T-cell (primary cell): ENCODE measurements at places on chromosomes 2 and 18. TPM values are rescaled to one million over a fixed set of nuclear protein-coding genes. Genes with fewer than 3 reads are reported as not detected.

GRCh38 chr2:128685841-128686496 is 367.3 kb upstream of the HS6ST1 start:
- H3K4me1 ChIP-seq, result peaks cover 3% of the 10 kb centered on the region
- peaks cover 7% of the 10 kb centered on the region for H3K27me3 ChIP-seq
- DNase-seq, result no peak
- H3K36me3 ChIP-seq, result no peaks in the 10 kb centered on the region

GRCh38 chr2:28411956-28412609 is 19.4 kb downstream of the FOSL2 start:
- H3K36me3 ChIP-seq, result no peaks in the 10 kb centered on the region
- H3K4me3 ChIP-seq, result no peak overlapping the region
- H3K4me1 ChIP-seq, result peaks cover 68% of the 10 kb centered on the region
- H3K27me3 ChIP-seq, result no peaks in the 10 kb centered on the region

- no peaks in the 10 kb centered on the region for H3K4me1 ChIP-seq
- no peak overlapping the region for H3K27ac ChIP-seq
- no peaks in the 10 kb centered on the region for H3K36me3 ChIP-seq
- H3K4me3 ChIP-seq, result no peak overlapping the region
Measured at GRCh38 chr2:39796134-39796533, 17.1 kb upstream of the THUMPD2 start.

DNA sequence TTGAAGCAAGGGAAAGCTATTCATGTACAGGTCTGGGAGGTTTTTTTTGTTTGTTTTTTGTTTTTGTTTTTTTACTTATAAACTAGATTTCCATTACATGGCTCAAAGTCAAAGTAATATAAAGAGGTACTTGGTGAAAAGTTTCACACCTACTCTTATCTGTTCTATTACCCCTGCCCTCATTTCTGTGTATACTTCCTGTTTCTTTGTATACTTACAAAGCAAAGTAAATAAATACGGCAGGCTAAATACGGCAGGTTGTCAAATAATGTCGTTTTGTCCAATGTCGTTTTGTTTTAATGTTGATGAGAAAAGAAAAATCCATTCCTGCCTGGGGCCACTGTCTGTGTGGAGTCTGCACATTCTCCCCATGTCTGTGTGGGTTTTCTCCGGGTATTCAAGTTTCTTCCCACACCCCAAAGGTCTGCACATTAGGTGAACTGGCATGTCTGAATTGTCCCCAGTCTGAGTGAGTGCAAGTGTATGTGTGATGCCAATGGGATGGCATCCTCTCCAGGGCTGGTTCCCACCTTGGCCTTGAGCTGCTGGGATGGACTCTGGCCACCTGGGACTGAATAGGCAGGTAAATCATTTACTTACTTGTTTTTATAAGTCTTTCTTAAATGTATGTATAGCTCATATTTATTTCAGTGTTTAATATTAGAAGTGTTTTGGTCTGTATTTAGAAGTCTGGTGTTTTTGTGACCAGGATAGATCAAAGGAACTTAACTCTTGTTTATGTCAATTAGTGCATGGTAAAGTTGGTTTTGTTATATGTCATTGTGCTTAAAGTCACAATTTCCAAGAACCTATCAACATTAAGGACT is 13.4 kb downstream of the STAMBP start:
- no peaks in the 10 kb centered on the region for H3K27me3 ChIP-seq
- no peak overlapping the region for H3K27ac ChIP-seq
- H3K4me1 ChIP-seq, result no peaks in the 10 kb centered on the region
- peaks cover 48% of the 10 kb centered on the region for H3K36me3 ChIP-seq
- no peak for DNase-seq

GRCh38 chr18:63071701-63072141 is 247.8 kb downstream of the BCL2 start:
- H3K4me1 ChIP-seq, result peaks cover 4% of the 10 kb centered on the region
- no peaks in the 10 kb centered on the region for H3K27me3 ChIP-seq
- DNase-seq, result no peak
- H3K36me3 ChIP-seq, result no peaks in the 10 kb centered on the region
- H3K4me3 ChIP-seq, result no peak overlapping the region

GRCh38 chr2:145156199-145156598 is 636.3 kb upstream of the ZEB2 start:
- no peak overlapping the region for H3K4me3 ChIP-seq
- H3K4me1 ChIP-seq, result no peaks in the 10 kb centered on the region
- no peak for DNase-seq
- no peak overlapping the region for H3K27ac ChIP-seq
- H3K36me3 ChIP-seq, result no peaks in the 10 kb centered on the region
- H3K27me3 ChIP-seq, result no peaks in the 10 kb centered on the region

DNA sequence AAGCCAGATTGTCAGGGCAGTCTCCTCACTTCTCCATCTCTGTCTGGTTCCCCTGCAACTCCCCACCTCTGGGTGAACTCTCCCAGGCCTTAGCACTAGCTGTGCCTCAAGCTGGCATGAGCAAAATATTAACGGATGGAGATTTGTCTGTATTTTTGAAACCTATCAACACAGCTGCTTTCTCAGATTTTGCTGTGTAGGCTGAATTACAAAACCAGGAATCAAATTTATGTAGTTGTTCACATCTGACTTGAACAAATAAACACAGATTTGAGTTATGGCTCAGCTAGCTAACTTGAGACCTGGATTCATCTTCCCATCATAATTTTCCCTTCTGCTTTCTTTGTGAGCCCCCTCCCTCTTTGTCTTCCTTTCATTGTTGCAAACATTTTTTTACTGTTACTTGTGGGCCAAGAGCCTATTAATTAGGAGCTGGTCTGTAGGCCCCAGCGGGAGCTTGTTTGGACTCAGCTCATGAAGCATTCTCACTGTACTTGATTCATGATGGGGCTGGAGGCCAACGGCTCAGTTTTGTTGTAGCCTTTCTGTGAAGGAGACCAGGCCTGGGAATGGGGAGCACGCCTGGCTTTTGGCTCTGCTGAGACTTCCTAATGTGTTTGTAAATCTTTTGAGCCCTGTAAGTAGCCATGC is 164.1 kb upstream of the GATA6 start:
- H3K36me3 ChIP-seq, result no peaks in the 10 kb centered on the region
- no peak for DNase-seq
- no peaks in the 10 kb centered on the region for H3K27me3 ChIP-seq
- no peaks in the 10 kb centered on the region for H3K4me1 ChIP-seq

GRCh38 chr18:45384137-45384961 is 230.9 kb upstream of the SLC14A2 start:
- H3K27ac ChIP-seq, result no peak overlapping the region
- DNase-seq, result peak; percentile 2
- peaks cover 18% of the 10 kb centered on the region for H3K27me3 ChIP-seq
- H3K36me3 ChIP-seq, result no peaks in the 10 kb centered on the region

GRCh38 chr2:41663056-41663455 is 384.8 kb upstream of the PKDCC start:
- no peak overlapping the region for H3K4me3 ChIP-seq
- no peaks in the 10 kb centered on the region for H3K27me3 ChIP-seq
- DNase-seq, result no peak
- H3K36me3 ChIP-seq, result no peaks in the 10 kb centered on the region
- H3K27ac ChIP-seq, result no peak overlapping the region

DNA sequence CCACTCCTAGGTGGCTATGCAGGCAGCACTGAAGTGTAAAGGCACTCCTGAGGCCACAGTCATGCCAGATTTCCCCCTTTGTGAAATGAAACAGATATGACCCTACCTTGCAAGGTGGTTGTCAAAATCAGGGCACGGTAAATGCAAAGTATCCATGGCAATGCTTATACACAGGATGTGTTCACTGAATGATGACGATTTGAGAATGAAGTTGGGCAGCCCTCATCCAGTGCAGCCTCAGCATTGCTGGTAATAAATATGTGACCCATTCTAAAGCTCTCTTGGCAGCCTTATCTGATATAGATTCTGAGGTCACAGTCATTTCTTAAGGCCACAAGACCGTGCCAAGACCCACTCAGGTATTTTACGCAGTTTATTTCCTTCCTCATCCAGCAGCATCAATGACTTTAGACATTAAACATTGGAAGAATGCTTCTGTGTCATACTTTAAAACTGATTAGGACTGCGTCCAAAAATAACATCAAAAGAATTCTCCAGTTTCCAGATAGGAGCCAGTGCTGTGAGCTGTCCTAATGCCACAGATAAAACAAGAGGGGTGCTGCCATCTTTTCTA is 125.5 kb upstream of the SERTAD2 start:
- H3K27ac ChIP-seq, result no peak overlapping the region
- no peak overlapping the region for H3K4me3 ChIP-seq
- H3K4me1 ChIP-seq, result no peaks in the 10 kb centered on the region
- H3K36me3 ChIP-seq, result no peaks in the 10 kb centered on the region

DNA sequence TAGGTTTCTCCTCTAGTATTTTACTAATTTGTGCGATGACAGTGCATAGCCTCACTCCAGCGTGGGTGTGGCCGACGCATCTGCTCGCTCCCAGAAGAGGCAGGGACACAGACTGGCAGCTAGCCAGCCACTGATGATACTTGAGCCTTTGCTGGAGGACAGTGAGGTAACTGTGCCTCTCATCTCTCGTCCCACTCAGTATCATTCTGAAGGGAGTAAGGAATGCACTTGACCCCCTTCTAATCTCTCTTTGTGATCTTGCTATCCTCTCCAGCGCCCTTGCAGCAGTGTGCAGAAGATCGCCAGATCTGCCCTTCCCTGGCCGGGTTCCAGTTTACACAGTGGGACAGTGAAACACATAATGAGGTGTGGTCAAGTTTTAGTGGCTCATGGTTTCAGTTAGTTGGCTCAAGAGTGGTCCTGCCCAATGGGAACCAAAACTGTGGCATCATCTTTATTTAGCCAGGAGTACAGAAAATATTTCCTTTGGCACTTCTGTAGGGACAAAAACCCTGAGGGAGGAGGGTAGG is 17.5 kb downstream of the NCAPH start:
- H3K27ac ChIP-seq, result no peak overlapping the region
- no peaks in the 10 kb centered on the region for H3K36me3 ChIP-seq
- no peak overlapping the region for H3K4me3 ChIP-seq

- peaks cover 11% of the 10 kb centered on the region for H3K36me3 ChIP-seq
- no peaks in the 10 kb centered on the region for H3K27me3 ChIP-seq
- DNase-seq, result no peak
- H3K4me1 ChIP-seq, result peaks cover 27% of the 10 kb centered on the region
- no peak overlapping the region for H3K27ac ChIP-seq
Measured at GRCh38 chr2:99183025-99183424, 2.0 kb downstream of the MRPL30 start.

GRCh38 chr2:209526561-209526960 is 102.7 kb downstream of the MAP2 start:
- no peaks in the 10 kb centered on the region for H3K27me3 ChIP-seq
- H3K4me1 ChIP-seq, result peaks cover 7% of the 10 kb centered on the region
- H3K27ac ChIP-seq, result no peak overlapping the region
- no peak for DNase-seq
- no peak overlapping the region for H3K4me3 ChIP-seq
- H3K36me3 ChIP-seq, result no peaks in the 10 kb centered on the region

- no peak for DNase-seq
- H3K27ac ChIP-seq, result no peak overlapping the region
- peaks cover 4% of the 10 kb centered on the region for H3K27me3 ChIP-seq
- no peaks in the 10 kb centered on the region for H3K4me1 ChIP-seq
- no peak overlapping the region for H3K4me3 ChIP-seq
Measured at GRCh38 chr2:170142502-170142901, 35.4 kb upstream of the MYO3B start.

Gene KHK
- 4.8 TPM for total RNA-seq

Gene NUP35
- 19.4 TPM for total RNA-seq

Gene MGAT4A
- total RNA-seq, result 210 TPM

Gene ESPNL
- total RNA-seq, result not detected

Gene OXER1
- 0.13 TPM for total RNA-seq

Gene GREB1
- total RNA-seq, result 0.23 TPM
